ENCODE measurements at places on chromosomes 7 and 10.
A peak's percentile ranks its signal among the peaks of the same experiment; 100 is the strongest.

- peaks cover 1% of the 10 kb centered on the region for H3K27me3 ChIP-seq
- DNase-seq, result no peak
- H3K4me3 ChIP-seq, result no peak overlapping the region
- no peaks in the 10 kb centered on the region for H3K4me1 ChIP-seq
- no peak overlapping the region for H3K27ac ChIP-seq
These were observed 139.9 kb downstream of the KCNMA1 start for GRCh38 chr10:77497748-77498147.

DNA sequence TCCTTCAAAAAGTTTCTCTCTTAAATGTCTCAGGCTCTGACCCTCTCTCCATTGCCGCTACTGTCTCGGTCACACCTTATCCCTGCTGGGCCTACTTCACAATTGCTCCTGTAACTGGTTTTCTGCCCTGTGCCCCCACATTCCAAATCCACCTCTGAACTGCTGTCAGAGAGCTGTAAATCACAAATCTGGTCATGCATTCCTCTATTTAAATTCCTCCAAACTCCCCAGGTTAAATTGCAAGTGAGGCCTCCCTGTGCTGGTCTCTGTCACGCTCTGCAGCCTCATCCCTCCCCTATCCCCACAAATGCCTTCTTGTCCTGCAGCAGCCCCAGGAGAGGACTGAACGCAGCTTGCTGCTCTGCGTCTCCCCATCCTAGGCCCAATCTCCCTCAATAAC is 40.4 kb upstream of the CDCA7L start:
- no peak for DNase-seq
- H3K27ac ChIP-seq, result no peak overlapping the region
- H3K36me3 ChIP-seq, result no peaks in the 10 kb centered on the region

DNA sequence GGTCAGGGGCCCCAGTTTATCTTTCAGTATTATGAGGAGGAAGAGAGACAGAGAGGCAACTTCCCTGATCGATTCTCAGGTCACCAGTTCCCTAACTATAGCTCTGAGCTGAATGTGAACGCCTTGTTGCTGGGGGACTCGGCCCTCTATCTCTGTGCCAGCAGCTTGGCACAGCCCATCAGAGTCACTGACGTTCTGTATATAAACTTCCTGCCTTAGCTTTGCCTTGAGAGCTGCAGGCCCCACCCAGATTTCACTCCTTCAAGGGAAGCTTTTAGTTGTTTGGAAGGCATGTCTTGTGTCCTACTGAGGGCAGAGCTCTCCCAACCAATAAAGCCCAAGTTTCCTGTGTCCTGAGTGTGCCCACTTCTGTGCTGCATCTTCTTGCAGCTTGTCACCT is 242.5 kb upstream of the PRSS58 start:
- no peaks in the 10 kb centered on the region for H3K27me3 ChIP-seq
- H3K27ac ChIP-seq, result peak overlapping the region; percentile 78
- H3K4me3 ChIP-seq, result peak overlapping the region; percentile 40
- no peak for DNase-seq

GRCh38 chr7:126103582-126103981 is 1149.2 kb downstream of the GRM8 start:
- DNase-seq, result no peak
- H3K4me1 ChIP-seq, result no peaks in the 10 kb centered on the region
- H3K36me3 ChIP-seq, result no peaks in the 10 kb centered on the region
- H3K27me3 ChIP-seq, result no peaks in the 10 kb centered on the region
- H3K4me3 ChIP-seq, result no peak overlapping the region

DNA sequence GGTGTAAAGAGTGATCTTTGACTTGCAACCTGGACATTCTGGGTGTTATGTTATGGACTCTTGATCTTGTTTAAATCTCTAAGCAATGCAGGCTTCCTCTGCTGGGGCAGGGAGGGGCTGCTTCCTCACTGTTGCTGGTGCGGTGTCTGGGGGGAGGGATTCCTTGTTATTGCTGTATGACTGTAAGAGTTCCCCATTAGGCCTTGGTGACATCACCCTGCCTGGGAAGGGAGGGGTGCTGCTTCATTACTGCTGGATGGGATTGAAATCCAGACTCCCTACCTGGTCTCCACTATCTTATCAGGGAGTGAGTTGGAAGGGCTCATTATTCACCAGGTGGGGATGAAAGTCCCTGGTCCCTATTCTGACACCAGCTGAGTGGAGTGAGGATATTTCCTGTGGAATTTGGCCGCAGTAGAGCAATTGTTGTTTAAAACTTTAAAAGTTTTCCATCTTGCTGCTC is 8.8 kb downstream of the OGDH start:
- DNase-seq, result peak; percentile 66
- peak overlapping the region; percentile 65 for H3K27ac ChIP-seq
- peak overlapping the region; percentile 1 for H3K4me3 ChIP-seq
- H3K36me3 ChIP-seq, result peaks cover 6% of the 10 kb centered on the region

- H3K36me3 ChIP-seq, result no peaks in the 10 kb centered on the region
- no peak overlapping the region for H3K27ac ChIP-seq
- H3K27me3 ChIP-seq, result no peaks in the 10 kb centered on the region
- DNase-seq, result no peak
- H3K4me3 ChIP-seq, result no peak overlapping the region
These were observed 315.1 kb downstream of the GFRA1 start for GRCh38 chr10:115957786-115958442.

DNA sequence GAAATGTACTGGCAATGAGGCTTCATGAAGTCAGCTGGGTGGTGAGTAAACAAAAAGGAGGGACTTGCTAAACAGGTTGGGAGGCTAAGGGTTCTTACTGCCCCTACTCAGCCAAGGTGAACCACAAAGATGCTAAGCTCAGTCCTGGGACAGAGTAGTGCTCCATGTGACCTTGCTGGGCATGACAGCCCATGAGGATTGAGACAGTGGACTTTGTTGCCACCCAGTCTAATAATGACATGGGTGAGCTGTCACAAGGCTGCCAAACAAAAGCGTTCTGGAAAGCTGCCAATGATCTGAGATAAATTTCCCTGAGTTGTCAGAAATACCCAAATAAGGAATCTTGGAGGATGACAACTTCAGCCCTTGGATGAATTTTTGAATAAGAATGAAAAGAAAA is 75.2 kb downstream of the CLEC2L start:
- H3K36me3 ChIP-seq, result peaks cover 22% of the 10 kb centered on the region
- H3K4me3 ChIP-seq, result no peak overlapping the region
- H3K27me3 ChIP-seq, result no peaks in the 10 kb centered on the region

- H3K27me3 ChIP-seq, result peaks cover 23% of the 10 kb centered on the region
- no peaks in the 10 kb centered on the region for H3K36me3 ChIP-seq
- H3K4me1 ChIP-seq, result no peaks in the 10 kb centered on the region
- no peak for DNase-seq
- H3K27ac ChIP-seq, result no peak overlapping the region
- no peak overlapping the region for H3K4me3 ChIP-seq
These were observed 220.6 kb downstream of the ADRA2A start for GRCh38 chr10:111297351-111297848.

- H3K4me1 ChIP-seq, result peaks cover 14% of the 10 kb centered on the region
- H3K27ac ChIP-seq, result no peak overlapping the region
- no peaks in the 10 kb centered on the region for H3K27me3 ChIP-seq
- H3K4me3 ChIP-seq, result no peak overlapping the region
These were observed 9.0 kb upstream of the PIP4K2A start for GRCh38 chr10:22723343-22723779.

DNA sequence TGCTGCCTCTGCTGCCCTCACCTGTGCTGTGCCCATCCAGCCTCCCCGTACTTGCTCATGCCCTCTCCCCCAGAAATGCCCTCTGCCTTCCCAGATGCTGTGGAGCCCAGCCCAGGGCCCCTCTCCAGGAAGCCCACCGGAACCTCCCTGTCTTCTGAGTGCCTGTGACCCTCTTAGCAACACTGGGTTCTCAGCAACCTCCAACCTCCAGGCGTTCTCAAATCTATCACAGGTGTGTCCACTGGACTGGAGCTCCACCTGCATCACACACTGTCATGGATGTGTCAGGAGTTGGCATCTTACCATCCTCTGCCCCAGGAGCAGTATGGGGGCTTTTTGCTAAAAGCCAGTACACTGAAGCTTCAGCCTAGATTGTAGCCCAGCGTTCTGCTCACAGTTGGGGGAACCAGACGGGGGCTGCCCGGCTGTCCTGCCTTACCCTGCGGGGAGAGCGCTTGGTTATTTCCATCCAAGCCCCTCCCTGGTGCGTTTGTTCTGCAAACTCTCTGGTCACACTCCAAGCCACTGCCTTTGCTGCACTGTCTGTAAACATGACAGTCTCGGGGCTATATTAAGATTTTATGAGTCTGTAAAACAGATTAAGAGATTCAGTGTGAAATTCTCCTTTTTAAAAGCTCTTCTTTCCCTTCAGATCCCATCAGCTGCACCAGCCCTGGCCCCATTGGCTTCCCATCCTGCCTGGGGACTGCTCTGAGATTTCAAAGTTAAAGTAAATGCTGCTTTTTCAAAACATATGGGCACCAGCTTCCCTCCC is 71.3 kb upstream of the CPXM2 start:
- H3K36me3 ChIP-seq, result no peaks in the 10 kb centered on the region
- H3K4me1 ChIP-seq, result no peaks in the 10 kb centered on the region
- peaks cover 22% of the 10 kb centered on the region for H3K27me3 ChIP-seq
- DNase-seq, result no peak

GRCh38 chr7:112290065-112290464 is 83.6 kb downstream of the ZNF277 start:
- no peak for DNase-seq
- peaks cover 9% of the 10 kb centered on the region for H3K36me3 ChIP-seq
- H3K4me1 ChIP-seq, result peaks cover 5% of the 10 kb centered on the region

DNA sequence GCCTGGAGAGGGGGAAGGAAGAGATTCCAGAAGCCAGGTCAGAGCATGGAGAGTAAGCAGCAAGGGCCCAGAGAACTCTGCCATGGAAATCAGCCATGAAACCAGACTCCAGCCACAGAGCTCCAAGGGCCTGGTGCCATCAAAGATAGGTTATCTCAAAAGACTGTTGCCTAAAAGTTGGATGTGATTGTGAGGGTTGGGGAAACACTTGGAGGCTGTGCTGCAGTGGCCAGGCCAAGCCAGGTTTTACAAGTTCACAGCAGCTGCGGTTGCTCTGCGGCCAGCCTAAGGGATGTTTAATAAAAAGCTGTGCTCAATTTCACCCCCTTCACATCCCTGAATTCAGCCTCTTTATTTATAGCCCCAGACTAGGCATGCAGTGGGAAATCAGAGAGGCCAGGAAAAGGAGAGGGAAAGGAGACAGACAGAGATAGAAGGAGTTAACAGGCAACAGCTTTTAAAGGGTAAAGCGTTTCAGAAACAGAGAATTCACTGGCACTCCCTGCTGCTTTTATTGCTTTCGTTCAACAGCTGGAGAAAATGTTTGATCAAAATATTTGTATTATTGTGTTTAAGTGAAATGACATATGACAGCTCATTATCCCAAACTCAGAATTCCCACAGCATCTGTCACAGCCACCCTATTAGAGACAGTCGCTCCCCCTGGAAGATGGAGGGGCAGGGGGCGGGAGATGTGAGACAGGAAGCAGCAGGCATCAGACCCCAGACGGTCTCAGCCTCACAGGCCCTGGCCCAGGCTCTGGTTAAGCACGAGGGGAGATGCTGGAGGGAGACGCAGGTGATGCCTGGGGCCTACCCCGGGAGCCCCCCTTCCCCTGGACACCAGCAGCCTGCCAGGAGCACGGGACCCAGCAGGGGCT is 140.1 kb downstream of the GLI3 start:
- H3K36me3 ChIP-seq, result no peaks in the 10 kb centered on the region
- no peaks in the 10 kb centered on the region for H3K27me3 ChIP-seq
- H3K27ac ChIP-seq, result no peak overlapping the region
- no peak overlapping the region for H3K4me3 ChIP-seq
- H3K4me1 ChIP-seq, result no peaks in the 10 kb centered on the region

GRCh38 chr7:70579397-70580097 is 552.4 kb upstream of the GALNT17 start:
- H3K27me3 ChIP-seq, result no peaks in the 10 kb centered on the region
- no peak overlapping the region for H3K4me3 ChIP-seq
- H3K4me1 ChIP-seq, result no peaks in the 10 kb centered on the region
- no peaks in the 10 kb centered on the region for H3K36me3 ChIP-seq

GRCh38 chr10:35092851-35093250 is 2.7 kb upstream of the CUL2 start:
- H3K27me3 ChIP-seq, result peaks cover 9% of the 10 kb centered on the region
- DNase-seq, result no peak
- no peak overlapping the region for H3K27ac ChIP-seq
- peaks cover 26% of the 10 kb centered on the region for H3K4me1 ChIP-seq
- peaks cover 3% of the 10 kb centered on the region for H3K36me3 ChIP-seq

GRCh38 chr7:46625032-46625431 is 704.0 kb upstream of the IGFBP3 start:
- H3K4me3 ChIP-seq, result no peak overlapping the region
- no peaks in the 10 kb centered on the region for H3K4me1 ChIP-seq
- no peaks in the 10 kb centered on the region for H3K27me3 ChIP-seq
- H3K27ac ChIP-seq, result no peak overlapping the region
- DNase-seq, result no peak

- peaks cover 45% of the 10 kb centered on the region for H3K27me3 ChIP-seq
- H3K4me1 ChIP-seq, result peaks cover 4% of the 10 kb centered on the region
- no peak overlapping the region for H3K4me3 ChIP-seq
- no peak overlapping the region for H3K27ac ChIP-seq
- DNase-seq, result no peak
- no peaks in the 10 kb centered on the region for H3K36me3 ChIP-seq
These were observed 95.8 kb upstream of the CREB5 start for GRCh38 chr7:28316489-28316888.

DNA sequence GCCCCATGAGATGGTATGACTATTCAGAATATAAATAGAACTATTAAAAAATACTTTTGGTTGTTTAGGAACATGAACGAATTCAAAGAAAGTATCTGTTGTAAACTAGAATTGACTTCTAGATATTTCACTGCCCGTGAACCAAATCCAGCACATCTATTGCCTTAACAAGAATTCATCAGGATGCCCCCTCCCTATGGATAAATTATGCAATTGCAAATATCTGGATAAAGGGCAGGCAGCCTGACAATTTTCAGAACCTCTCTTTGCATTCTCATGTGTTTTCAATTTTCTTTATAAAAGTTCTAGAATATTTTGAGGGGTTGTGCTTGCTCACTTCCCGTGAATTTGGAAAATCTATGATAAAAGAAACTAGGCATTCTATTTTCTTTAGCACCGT is 822.1 kb upstream of the SORCS1 start:
- DNase-seq, result no peak
- no peak overlapping the region for H3K27ac ChIP-seq
- H3K36me3 ChIP-seq, result no peaks in the 10 kb centered on the region
- H3K4me1 ChIP-seq, result no peaks in the 10 kb centered on the region
- H3K27me3 ChIP-seq, result no peaks in the 10 kb centered on the region
- H3K4me3 ChIP-seq, result no peak overlapping the region

DNA sequence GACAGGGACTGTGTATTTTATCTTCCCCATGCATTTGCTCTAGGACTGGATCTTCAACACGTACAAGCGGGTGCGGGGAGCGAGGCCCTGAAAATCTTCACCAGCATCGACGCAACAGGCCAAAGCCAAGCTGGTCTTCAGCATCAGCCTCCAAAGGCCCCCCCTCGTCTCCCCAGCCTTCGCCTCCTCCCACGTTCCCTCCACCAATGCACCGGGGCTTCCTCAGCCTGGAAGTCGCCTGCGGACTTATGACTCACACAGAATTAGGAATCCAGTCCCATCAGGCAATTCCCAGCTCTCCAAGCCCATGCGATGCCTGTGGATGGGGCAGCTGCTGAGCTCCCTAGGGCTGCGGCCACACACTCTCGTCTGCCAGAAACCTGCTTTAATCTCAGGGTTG is 36.3 kb upstream of the RNF32 start:
- H3K36me3 ChIP-seq, result no peaks in the 10 kb centered on the region
- no peaks in the 10 kb centered on the region for H3K4me1 ChIP-seq
- H3K27me3 ChIP-seq, result peaks cover 24% of the 10 kb centered on the region
- no peak for DNase-seq
- H3K27ac ChIP-seq, result no peak overlapping the region
- H3K4me3 ChIP-seq, result no peak overlapping the region

Measured in activated CD4-positive, alpha-beta memory T cell treated with anti-CD3 and anti-CD28 coated beads for 36 hours (primary cell).